IPS DF 6.9 (cell line): ENCODE measurements at places on chromosomes 11 and 22.

DNA sequence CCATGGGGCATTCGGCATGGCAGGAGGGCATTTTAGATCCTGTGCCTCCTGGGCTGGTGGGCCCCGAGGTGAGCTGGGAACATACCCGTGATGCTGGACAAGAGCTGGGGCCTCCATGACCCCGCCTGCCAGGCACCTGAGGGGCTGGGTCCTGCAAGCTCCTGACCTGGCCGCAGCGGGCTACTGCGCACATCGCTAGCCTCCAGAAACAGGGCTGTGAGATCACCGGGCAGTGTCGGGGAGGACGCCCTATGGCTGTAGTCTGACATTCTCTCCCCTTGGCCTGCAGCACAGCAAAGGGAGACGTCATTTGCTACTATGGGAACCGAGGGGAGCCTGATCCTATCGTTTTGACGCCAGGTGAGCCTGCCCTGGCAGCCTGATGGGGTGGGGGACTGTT is 24.4 kb upstream of the DGCR8 start:
- H3K27ac ChIP-seq, result no peak overlapping the region
- no peak overlapping the region for H3K4me3 ChIP-seq
- DNase-seq, result no peak
- peaks cover 3% of the 10 kb centered on the region; the same call in 1 of the 2 replicates for H3K36me3 ChIP-seq

DNA sequence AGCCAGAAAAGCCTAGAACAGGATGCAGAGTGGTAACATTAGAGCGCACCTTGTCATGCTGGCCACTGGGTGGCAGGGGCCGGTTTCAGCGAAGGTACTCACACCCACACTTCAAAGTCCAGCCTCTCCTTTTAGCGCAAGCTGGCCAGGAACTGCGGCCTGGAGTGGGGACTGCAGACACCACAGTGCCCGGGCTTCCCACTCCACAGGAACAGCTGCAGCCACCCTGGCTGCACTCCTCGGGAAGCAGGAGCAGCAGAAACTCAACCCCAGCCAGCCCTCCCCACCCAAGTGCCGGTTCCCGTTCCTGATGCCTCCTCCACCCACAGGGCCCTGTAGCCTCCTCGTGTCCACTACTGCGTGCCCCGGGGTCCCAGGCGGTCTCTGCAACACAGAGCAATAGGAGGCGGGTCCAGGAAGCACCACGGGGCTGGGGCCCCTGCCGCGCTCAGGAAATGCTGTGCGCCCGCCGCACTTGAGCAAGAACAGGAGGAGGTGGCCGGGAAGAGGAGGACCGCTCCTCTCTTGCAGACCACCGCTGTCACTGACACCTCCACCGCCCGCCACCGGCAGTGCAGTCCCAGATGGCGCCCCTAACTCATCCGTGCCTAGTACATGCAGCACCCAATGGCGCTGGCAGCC is 2.2 kb downstream of the RFPL2 start:
- H3K4me1 ChIP-seq, result peaks cover 5% of the 10 kb centered on the region; the same call in 1 of the 2 replicates
- no peak overlapping the region for H3K4me3 ChIP-seq
- no peak overlapping the region for H3K27ac ChIP-seq
- H3K36me3 ChIP-seq, result no peaks in the 10 kb centered on the region
- H3K27me3 ChIP-seq, result peaks cover 26% of the 10 kb centered on the region

DNA sequence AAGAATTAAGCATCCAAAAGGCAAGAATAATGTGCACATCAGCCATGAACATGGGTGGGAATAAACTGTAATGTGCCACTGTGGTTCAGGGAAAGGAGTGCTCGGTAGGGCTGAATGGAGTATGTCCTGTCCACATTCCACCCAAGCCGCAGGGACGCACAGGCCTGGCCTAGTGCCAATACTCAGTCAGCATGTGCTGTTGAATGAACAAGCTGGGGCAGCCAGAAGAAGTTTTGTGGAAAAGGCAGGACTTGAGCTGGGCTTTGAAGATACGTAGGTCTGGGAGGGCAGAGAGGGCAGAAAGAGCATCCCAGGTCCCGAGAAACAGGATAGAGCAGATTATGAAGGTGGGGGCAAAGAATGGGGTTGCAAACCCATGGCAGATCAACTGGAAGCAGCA is 60.0 kb upstream of the PLET1 start:
- DNase-seq, result no peak
- no peak overlapping the region for H3K27ac ChIP-seq
- no peaks in the 10 kb centered on the region for H3K36me3 ChIP-seq
- H3K4me3 ChIP-seq, result no peak overlapping the region
- 0 out of 2 replicates have a peak, but pooled peaks cover 2% of the 10 kb centered on the region for H3K4me1 ChIP-seq

DNA sequence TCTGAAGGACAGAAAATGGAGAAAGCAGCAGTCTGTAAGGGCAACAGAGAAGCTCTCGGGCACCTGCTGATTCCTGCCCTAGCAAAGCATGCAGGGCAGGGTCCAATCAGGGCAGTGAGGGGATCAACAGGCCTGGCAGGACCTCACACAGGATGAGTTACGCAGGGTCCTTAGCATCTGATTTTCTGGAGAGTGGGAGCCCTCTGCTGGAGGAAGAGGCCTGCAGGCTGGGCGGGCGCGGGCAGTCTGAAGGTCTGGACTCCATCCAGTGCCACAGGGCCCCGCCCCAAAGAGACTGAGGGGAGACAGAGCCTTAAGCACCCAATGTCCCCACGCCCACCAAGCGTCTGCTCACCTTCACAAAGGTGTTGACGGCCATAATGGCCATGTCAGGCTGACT is 28.9 kb downstream of the AP1B1 start:
- H3K27me3 ChIP-seq, result no peaks in the 10 kb centered on the region
- H3K36me3 ChIP-seq, result peaks cover 10% of the 10 kb centered on the region; the same call in 1 of the 2 replicates
- H3K4me1 ChIP-seq, result no peaks in the 10 kb centered on the region; the same call in 1 of the 2 replicates
- no peak overlapping the region for H3K27ac ChIP-seq
- peak; percentile 20 for DNase-seq
- H3K4me3 ChIP-seq, result no peak overlapping the region

DNA sequence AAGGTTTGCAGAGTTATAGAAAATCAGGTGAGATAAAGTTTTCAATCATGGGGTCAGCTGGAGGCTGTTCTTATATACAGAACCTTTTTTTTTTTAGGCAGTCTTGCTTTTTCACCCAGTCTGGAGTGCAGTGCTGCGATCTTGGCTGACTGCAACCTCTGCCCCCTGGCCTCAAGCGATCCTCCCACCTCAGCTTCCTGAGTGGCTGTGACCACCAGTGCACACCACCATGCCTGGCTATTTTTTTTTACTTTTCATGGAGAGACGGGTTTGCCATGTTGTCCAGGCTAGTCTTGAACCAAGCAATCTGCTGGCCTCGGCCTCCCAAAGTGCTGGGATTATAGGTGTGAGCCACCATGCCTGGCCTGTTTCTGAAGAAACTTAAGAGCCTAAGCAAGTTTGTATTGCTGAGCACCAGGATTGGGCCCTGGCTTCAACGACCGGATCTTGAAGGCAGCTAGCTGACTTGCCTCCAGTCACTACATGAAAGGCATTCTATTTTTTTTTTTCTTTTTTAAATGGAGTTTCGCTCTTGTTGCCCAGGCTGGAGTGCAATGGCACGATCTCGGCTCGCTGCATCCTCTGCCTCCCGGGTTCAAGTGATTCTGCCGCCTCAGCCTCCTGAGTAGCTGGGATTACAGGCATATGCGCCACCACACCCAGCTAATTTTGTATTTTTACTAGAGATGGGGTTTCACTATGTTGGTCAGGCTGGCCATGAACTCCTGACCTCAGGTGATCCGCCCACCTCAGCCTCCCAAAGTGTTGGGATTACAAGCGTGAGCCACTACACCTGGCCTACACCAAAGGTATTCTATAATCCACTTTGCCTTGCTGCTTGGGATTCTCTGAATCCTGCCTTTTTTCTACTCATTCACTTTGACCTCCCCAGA is 7.6 kb downstream of the XBP1 start:
- H3K27me3 ChIP-seq, result no peaks in the 10 kb centered on the region
- H3K36me3 ChIP-seq, result peaks cover 20% of the 10 kb centered on the region; the same call in 1 of the 2 replicates

DNA sequence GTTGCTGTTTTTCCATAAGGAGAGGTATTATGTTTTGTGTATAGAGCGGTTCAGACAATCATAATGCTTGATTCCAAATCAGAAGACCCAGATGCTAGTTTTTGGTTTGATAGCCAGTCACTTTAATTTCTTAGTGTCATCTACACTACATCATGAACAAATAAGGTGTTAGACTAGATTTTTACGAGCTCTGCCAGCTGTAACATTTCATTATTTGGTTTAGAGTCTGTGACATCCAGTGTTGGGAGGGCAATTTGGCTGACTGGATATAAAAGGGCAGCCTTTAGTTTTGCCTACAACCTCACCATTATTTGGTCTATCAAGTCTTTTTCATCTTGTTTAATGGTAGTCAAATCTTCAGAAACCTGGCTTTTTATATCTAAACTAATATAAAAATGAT is 30.2 kb upstream of the FBXO3 start:
- H3K4me1 ChIP-seq, result no peaks in the 10 kb centered on the region
- H3K27ac ChIP-seq, result no peak overlapping the region
- no peak for DNase-seq

DNA sequence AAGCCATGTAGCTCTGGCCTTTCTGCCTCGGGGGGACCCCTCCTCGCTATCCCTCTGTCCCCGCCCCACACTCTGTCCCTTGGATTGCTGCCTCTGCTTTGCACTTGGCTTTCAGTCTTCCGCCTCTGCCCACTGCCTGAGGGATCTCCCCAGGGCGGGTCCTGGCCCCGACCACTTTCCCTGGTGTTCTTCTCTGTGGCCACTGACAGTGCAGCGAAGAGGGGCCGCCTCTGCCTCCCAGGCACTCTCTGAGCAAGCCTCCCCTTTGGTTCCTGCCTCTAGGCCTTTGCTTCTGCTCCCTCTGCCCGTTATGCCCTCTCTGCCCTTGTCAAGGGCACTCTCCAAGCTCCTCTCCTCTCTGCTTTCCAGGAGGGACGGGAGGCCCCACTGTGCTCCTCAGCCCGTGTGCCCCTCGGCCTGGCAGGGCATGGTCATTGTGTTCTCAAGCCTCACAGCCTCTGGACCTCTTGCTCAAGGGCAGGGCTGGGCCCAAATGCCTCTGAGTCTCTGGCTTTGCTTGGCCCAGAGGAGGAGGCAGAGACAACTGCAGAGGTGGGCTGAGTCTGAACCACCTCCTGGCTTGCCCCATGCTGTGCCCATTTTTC is 5.5 kb upstream of the MPPED1 start:
- no peak overlapping the region for H3K27ac ChIP-seq
- H3K4me3 ChIP-seq, result no peak overlapping the region
- no peaks in the 10 kb centered on the region for H3K4me1 ChIP-seq
- no peaks in the 10 kb centered on the region for H3K36me3 ChIP-seq
- no peak for DNase-seq

DNA sequence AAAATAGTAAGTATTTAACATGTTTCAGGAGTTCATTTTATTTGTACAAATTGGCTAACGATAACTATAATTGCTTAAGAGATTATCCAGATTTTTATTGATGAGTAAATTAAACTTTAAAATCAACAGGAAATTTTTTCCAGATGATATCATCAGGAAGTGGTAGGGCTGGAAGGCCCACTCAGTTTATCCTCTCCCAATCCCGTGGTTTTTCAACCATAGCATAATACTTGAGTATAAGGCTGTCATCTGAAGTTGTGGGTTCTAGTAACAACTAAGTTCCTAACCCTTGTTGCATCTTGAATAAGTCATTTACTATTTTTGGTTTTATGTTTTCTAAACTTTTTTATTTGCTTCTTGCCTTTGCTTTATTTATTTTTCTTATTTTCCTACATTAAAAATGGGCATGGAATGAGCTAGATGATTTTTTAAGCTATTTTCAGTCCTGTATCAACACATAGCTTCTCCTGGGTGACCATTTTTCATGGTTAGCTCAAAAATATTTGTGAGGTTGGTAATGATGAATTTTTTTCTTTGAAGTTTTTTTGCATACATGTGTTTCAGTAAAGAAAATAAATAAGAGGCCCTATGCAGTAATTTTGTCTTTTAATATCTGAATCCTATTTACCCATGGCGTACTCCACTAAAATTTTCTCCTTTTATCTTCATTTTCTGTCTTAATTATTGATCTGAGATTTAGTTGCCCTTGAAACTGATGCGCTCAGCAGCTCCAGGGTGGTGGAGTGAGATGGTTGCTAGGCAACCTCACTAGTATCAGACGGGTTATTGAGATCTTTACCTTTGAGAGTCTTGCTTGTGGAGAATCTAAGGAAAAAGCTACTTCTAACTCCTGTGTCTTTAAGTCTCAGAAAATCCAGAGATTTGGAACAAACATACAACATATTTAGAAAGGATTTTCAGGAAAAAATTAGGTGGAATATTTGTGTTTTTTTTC is 452.0 kb upstream of the CCDC179 start:
- DNase-seq, result peak; percentile 1
- no peak overlapping the region for H3K4me3 ChIP-seq
- H3K27me3 ChIP-seq, result no peaks in the 10 kb centered on the region
- H3K36me3 ChIP-seq, result no peaks in the 10 kb centered on the region

- no peaks in the 10 kb centered on the region for H3K4me1 ChIP-seq
- no peaks in the 10 kb centered on the region; the same call in 1 of the 2 replicates for H3K27me3 ChIP-seq
- H3K4me3 ChIP-seq, result no peak overlapping the region
- H3K36me3 ChIP-seq, result no peaks in the 10 kb centered on the region
- no peak overlapping the region for H3K27ac ChIP-seq
- DNase-seq, result no peak
These were observed 1.5 kb downstream of the GLB1L2 start for GRCh38 chr11:134333312-134333711.

- H3K4me1 ChIP-seq, result no peaks in the 10 kb centered on the region
- H3K27me3 ChIP-seq, result no peaks in the 10 kb centered on the region
- DNase-seq, result peak; percentile 16
- no peak overlapping the region for H3K4me3 ChIP-seq
- no peaks in the 10 kb centered on the region for H3K36me3 ChIP-seq
- H3K27ac ChIP-seq, result no peak overlapping the region
These were observed 31.2 kb downstream of the RAB6A start for GRCh38 chr11:73729594-73730206.

DNA sequence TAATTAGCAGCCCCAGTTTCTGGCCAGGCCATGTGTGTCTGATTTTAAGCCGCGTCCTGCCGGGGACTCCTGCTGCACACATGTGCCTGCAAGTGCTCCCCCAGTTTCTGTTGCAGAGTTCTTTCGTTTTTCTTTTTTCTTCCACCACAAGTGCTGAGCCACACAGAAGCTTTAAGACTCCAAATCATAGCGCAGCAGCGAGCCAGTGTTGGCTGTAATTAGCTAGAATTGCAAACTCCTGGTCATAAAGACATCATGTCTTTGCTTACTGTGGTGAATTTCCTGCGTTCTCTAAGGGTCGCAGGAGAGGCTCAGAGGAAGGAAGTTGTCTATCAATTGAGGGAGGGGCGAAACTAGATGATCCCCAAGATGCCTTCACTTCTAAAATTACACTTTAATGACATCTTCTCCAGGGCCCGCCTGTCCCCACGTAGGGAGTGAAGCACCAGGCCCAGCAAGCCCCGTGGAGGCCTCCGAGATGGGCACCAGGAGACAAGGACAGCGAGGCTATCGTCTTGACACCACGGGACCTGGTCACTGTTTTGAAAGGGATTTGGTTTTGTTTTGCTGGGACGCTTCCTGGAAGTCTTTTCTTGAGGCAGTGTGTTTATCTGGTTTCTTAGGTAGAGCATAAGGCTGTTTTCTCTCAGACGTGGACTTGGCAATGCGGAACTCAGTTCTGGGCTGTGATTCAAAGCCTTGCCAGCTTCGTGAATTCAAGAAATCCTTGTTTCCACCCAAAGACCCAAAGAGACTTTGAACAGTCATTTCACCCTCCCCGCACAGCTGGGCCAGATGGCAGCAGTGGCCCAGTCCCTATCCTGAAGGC is 71.8 kb downstream of the UBASH3B start:
- no peaks in the 10 kb centered on the region for H3K27me3 ChIP-seq
- H3K4me1 ChIP-seq, result peaks cover 4% of the 10 kb centered on the region
- H3K4me3 ChIP-seq, result no peak overlapping the region

- peaks cover 43% of the 10 kb centered on the region for H3K27me3 ChIP-seq
- no peak for DNase-seq
- H3K27ac ChIP-seq, result no peak overlapping the region
- H3K4me1 ChIP-seq, result peaks cover 9% of the 10 kb centered on the region
These were observed 600 bp upstream of the ESAM start for GRCh38 chr11:124762624-124763155.
